ENCODE measurements at places on chromosomes 16 and 17.

- no peak for DNase-seq
Measured at GRCh38 chr16:2277466-2278271, 9.7 kb upstream of the RNPS1 start.

GRCh38 chr17:4994081-4994595 is 3.2 kb downstream of the INCA1 start:
- no peak for DNase-seq

DNA sequence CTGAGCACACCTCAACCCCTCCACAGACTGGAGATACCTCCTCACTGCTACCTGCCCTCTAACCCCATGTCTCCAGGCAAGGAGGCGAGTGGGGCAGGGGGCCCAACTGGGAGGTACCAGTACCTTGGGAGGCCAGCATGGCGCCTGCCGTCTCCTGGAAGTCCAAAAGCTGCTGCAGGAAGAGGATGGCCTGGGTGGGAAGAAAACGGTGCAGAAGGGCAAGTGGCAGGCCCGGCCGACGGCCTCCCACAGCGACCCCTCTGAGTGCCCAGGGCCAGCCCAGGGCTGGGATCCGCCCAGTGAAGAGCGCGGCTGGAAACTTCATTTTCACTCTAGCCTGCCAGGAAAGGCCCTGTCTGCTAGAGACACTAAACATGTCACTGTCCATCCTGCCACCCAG is 8.5 kb downstream of the ZACN start:
- no peak for DNase-seq

GRCh38 chr16:19138601-19139000 is 24.8 kb downstream of the ITPRIPL2 start:
- DNase-seq, result no peak

- DNase-seq, result no peak
Measured at GRCh38 chr16:31134091-31134571, 1.4 kb downstream of the PRSS8 start.

DNA sequence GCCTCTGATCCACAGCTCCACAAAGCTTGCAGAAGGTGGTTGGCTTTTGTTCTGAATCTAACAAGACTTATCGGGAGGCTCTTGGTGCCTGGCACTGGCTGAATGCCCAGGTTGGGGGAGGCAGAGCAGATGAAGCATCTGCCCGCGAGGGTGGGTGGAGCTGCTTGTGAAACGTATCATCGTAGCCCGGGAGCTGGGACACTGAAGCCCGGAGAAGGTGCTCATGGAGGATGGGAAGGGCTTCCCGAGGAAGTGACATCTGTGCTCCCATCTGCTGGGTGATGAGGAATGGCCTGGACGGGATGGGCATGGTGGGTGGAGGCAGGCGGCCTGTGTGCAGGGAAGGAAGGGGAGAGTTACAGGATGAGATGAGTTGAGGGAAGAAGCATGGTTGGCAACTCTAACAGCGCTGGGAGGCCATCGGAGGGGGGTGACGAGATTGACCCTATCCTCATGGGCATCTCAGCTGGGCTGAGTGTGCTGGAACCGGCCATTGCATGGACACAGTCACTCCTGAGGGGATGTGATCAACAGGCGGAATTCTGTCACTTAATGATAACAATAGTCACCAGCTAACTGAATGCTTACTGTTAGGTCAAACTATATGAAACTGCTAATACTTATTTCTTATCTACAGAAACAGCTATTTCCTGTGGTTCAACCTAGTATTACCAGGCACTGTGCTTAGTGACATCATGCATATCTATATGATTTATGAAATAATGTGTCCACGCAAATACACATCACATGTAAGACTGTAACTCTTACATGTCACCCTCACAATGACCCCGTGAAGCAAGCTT is 102.7 kb downstream of the ABCC6 start:
- peak; percentile 67 for DNase-seq

DNA sequence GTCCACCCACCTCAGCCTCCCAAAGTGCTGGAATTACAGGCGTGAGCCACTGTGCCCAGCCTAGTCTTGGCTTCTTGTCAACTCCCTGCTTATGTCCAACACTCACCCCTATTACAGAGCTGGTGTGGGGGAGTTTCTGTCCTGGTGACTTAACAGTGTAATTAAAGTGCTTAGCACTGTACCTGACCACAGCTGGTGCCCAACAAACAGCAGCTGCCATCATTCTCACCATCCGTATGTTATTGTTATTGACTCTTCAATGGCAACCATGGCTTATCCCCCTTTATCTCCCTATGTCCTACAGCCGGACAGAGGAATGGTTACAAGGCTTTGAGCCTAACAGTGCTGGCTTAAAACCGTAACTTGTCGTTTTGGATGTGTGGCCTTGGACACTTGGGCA is 17.0 kb upstream of the BRCA1 start:
- DNase-seq, result no peak

- DNase-seq, result no peak
Measured at GRCh38 chr16:67664871-67665270, 1.7 kb downstream of the ENKD1 start.

DNA sequence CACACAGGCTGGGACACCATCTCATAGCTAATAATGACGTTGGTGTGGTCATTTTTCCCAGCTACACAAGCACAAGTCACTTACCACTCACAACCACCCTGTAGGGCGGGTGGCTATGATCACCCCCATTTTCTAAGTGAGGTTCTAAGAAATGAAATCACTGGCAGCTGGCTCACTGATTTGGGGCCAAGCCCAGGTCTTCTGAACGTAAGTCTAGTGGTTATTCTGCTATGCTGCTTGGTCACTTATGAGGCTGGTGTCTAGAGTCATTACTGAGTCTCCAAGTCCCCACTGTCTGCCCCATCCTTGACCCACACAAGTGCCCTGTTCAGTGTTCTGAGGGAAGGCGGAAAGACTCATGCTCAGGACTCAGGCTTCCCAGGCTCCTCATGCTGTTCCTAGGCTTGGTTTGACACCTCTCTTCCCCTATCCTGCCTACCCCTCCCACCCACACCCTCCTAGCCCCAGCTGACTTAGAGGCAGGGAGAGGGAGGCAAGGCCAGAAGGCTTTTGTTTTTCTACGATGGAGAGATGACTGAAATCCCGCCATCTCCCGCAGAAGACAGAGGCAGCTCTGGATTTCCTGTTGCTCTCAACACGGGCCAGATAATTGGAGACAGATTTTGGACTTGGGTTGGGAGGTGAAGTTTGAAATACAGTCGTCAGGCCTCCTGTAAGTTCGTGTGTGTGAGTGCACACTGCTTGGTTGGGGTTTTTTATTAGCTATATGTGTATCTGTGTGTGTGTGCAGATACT is 32.2 kb downstream of the FZD2 start:
- no peak for DNase-seq

- DNase-seq, result no peak
Measured at GRCh38 chr16:12515746-12516145, 287.9 kb downstream of the CPPED1 start.

GRCh38 chr16:2720064-2720457 is at the start of gene PRSS27:
Gene PRSS27 (minus strand): TSS chr16:2720224. CDS start chr16:2720160, 64 bp downstream.
- no peak for DNase-seq

DNA sequence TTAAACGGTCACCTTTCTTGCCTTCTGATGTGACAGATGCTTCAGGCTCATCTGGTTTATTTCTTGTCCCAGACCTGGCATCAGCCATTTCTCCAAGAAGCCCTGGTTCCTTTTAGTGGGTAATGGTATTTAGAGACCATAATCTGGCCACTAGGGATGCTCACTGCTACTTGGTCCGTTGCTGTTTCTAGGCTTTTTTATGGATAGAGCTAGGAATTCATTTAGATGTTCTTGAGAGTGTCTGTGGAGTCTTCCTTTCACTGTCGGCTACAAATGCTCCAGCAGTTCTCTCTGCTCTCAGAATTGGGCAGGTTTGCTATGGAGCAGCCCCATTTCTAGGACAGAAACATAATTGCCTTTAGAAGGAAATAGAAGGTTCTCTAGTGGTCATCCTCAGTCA is 214.5 kb downstream of the KATNIP start:
- no peak for DNase-seq

DNA sequence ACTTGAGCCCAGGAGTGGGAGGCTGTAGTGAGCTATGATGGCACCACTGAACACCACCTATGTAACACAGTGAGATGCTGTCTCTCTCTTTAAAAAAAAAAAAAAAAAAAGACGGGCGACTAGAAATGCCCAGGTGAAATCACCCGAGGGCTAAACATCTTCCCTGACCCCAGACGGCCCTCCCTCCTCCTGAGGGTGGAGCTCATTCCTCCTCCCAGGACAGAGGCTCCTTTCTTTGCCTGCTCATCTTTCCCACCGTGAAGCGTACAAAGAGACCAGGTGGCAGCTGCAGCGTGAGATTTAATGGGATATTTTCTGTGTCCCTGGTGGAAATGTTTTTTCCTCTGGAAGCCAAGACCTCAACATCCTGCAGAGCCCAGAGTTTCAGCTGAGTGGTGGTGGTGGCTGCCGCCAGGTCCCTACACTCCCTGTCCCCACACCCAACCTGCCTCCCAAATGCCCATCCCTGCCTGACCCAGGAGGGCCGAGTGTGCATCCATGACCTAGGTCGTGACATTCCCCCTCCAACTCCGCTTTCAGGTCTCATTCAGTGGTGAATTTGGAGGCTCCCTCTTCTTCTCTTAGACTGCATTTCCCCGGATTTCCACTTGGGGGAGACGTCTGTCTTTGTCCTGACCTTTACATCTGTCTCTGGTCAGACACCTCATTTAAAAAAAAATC is 14.4 kb upstream of the GPRC5B start:
- no peak for DNase-seq

GRCh38 chr16:89038811-89039735 is 54.6 kb upstream of the ACSF3 start:
- peak; percentile 57 for DNase-seq

DNA sequence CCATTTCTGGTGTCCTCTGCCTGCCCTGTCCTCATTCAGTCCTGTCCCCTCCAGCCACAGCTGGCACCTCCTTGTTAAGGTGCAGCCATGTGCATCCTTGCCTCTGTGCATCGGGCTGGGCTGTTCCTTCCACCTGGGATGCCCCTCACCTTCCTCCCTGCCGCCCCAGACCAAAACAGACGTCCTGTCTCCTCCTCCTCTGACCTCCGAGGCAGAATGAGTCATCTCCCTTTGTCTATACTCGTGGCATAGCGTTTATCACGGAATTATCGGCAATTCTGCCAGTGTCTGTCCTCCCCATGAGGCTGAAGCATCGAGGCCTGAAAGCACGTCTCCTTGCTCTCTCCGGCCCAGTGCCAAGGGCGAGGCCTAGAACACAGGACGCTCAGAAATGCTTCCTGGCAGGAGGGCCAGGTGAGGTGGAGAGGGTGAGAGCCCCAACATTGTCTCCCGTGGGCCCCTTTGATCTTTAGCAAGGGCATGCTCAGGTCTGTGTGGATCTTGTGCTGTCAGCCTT is 4.6 kb downstream of the RAI1 start:
- DNase-seq, result peak; percentile 83

- DNase-seq, result no peak
Measured at GRCh38 chr17:76953946-76954345, 85.7 kb downstream of the MGAT5B start.

DNA sequence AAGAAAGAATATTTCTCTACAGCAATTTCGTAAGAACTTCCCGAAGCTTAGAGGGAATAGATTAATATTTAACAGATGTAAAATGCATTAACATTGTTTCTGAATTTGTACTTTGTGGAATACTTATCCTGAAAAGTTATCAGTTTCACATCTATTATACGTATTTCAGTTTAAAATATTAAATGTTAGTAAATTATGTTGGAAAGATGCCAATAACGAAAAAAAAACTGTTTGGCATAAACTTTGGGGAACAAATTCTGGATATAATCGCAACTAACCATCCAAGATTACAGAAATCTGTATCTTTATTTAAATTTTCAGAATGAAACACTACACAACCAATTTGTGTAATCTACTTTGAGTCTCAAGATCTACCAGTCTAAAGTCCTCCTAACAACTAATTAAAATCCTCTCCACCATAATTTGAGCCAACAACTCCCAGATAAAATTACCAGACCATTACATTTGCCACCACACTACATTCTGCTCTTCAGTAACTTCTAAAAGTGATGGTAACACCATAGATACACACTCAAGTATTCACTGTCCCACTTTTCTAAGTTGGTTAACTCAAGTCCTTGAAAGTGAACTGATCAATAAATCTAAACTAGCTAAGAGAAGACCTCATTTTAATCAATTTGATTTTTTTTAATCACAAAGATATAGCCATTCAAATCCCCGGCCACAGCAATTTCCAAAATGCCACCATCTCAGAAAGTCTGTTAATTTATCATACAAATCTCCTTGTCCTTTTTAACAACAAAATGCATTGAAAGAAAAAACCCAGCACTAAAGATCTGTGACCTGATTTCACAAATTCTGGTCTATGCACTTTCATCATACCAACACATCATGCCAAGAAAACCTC is 2.0 kb downstream of the SIAH1 start:
- DNase-seq, result no peak

DNA sequence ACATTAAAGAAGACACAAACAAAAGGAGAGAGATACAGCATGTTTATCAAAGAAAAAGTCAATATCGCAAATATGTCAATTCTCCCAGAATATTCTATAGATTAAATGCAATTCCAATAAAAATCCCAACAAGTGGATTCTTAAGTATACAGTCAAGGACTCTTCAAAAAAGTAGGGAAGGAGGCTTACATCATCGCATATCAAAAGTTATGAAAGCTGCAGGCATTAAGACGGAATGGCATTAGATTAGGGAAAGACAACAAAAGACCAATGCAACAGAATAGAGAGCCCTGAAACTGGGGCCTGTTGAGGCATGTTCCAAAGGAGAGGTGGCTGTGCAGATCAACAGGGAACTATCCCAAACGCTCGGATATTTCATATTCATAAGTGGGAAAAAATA is 76.0 kb downstream of the MARCHF10 start:
- DNase-seq, result no peak
